Neural crest cell (in vitro differentiated cells): ENCODE measurements at places on chromosomes 2 and 18. TPM values are rescaled to one million over a fixed set of nuclear protein-coding genes. Genes with fewer than 3 reads are reported as not detected.

GPR35 gene
- 1.7 and 2.0 TPM in 2 replicates for total RNA-seq

CRYBA2 gene
- total RNA-seq, result not detected in 2 replicates

UGT1A8 gene
- not detected in 2 replicates for total RNA-seq

PROKR1 gene
- 0.09 and 0.16 TPM in 2 replicates for total RNA-seq

UGT1A4 gene
- not detected in 2 replicates for total RNA-seq

IAH1 gene
- total RNA-seq, result 38.6 and 42.7 TPM in 2 replicates

FAM237A gene
- not detected in 2 replicates for total RNA-seq

DNER gene
- 4.0 and 4.1 TPM in 2 replicates for total RNA-seq

CDK5R2 gene
- total RNA-seq, result 1.7 and 1.9 TPM in 2 replicates

FAHD2A gene
- total RNA-seq, result 37.7 and 42.2 TPM in 2 replicates

ELOA2 gene
- total RNA-seq, result not detected in 2 replicates

STARD6 gene
- 0.35 TPM in 1 of 2 replicates, not detected in the other for total RNA-seq
